ENCODE measurements at places on chromosomes 16 and 17.

GRCh38 chr17:79027925-79028491 lies 4.0 kb downstream of the C1QTNF1 start:
- no peak for DNase-seq

- DNase-seq: no peak
Measured at GRCh38 chr17:70615831-70616230, 446.5 kb downstream of the KCNJ2 start.

DNA sequence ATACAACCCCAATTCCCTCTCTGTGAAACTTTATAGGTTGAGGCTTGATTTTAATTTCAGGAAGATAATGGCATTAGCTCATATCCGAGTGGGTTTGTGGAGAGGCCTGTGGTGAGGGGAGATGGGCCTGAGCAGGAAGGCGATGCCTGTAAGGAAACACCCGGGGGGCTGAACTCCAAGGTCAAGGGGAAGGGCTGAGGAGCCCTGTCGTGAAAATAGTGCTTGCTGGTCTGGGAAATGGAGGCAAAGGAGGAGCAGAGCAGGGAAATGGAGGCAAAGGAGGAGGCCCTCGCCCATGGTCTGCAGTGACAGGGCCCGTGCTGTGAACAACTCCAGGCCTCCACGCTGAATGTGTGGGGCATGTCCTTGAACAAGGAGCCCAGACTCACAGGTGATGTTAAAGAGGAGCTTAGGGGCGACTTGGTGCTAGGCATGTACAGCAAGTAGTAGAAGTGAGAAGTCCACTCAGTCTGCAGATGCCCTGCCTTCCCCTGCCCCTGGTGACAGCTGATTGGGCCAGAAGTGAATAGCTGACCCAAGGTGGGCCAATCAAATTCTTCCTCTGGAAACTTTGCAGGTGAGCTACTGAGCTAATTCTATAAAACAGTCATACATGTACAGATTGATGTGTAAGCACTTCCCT lies 38.1 kb downstream of the MRPS23 start:
- DNase-seq: no peak

- no peak for DNase-seq
Measured at GRCh38 chr16:12343913-12344312, 367.4 kb downstream of the SNX29 start.

DNA sequence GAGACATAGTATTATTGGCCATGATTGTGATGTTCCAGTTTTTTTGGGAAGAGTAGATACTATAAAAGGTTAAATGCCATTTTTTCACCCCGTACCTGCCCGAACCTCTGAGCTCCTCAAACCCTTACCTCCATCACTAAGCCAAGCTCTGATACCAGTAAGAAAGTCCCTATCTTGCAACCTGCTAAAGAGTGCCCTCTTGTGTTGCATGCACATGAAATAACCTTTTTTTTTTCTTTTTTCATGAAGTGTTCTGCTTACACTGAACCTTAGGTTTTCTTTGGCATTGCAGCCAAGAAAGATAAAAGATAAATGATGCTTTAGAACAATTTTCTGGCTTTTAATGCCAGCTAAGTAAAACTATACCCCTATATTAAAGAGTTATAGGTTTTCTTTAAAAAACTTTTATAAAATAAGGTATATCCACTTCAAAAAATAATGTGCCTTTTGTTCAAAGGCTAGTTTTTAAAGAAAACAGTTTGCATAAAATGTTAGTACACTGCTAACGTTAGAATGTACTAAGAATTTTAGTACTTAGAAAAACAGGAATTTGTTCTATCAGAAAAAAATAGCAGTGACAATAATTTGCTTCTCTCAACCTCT lies 295.3 kb upstream of the PMFBP1 start:
- DNase-seq: peak; percentile 50

DNA sequence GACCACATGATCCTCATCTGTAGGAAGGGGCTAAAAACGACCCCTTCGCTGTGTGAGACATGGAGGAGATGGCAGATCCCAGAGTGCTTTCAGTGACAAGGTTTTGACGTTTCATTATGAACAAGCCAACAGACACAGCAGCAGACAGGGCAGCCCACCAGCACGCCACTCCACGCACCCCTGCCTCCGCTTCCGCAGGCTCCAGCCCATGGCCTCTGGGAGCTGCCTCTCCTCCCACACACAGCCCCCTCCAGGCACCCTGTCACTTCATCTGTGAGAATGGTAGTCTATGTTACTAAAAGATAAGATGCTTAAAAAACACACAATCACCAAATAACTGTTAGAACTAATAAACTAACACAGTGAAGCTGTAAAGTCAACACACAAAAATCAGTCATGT lies 12.3 kb upstream of the ADCY7 start:
- no peak for DNase-seq

DNA sequence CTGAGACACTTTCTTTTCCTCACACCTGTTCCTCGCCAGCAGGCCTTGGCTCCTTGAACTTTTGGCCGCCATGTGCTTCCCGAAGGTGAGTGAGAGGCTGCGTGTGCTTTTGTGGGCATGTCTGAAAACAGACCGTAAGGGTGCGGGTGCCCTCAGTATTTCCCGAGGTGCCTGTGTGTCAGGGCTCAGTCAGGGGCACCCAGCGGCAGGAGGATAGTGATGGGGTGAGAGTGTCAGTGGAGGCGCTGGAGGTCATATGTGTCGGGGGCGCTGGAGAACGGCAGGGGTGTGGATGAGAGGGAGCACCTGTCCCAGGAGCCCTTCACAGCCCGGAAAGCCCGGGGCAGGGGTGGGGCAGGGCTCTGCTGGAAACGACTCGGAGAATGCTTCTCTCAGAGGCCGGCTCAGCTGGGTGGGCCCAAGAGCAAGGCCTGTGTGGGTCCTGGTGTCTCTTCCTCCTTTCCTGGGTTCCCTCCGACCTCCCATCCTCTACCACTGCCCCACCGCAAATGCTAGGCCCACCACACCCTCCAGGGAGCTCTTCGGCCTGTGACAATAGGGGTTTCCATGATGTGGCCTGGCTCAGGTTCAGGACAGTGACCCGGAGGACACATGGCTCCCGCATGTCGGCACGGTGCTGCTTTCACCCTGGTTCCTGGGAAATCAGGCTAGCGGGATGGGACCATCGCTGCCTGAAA lies 451 bp downstream of the IL32 start:
- DNase-seq: no peak

DNA sequence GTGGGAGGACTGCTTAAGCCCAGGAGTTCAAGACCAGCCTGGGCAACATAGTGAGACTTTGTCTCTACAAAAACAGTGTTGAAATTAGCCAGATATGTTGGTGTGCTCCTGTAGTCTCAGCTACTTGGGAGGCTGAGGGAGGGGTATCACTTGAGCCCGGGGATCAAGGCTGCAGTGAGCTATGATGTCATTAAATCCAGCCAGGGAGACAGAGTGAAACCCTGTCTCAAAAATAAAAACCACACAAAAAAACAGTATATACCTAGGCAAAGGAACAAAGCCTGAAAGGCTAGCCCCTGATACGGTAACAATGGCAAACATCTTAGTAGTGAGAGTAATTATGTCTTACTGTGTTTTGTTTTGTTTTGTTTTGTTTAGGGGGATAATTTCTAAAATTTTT lies 38.0 kb downstream of the TOM1L2 start:
- DNase-seq: no peak

- DNase-seq: no peak
Measured at GRCh38 chr16:71423865-71424264, 18.0 kb downstream of the TLE7 start.

DNA sequence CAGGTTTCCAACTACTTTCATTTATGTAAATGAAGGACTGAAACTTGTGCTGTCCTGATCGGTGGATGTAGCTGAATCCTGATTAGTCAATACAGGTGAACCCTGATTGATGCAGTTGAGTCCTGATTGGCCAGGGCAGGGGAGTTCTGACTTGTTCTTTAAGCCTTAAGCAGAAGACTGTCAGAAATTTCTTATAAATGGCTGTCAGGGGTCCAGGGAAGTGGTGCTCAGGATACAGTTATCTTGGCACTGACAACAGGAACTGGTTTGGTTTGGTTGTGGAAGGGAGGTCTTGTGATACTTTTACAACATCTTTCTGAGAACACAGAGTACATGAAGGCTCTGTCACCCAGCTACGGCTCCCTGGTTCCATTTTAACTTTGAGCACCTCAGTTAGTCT lies 132.1 kb downstream of the KCNJ12 start:
- no peak for DNase-seq

DNA sequence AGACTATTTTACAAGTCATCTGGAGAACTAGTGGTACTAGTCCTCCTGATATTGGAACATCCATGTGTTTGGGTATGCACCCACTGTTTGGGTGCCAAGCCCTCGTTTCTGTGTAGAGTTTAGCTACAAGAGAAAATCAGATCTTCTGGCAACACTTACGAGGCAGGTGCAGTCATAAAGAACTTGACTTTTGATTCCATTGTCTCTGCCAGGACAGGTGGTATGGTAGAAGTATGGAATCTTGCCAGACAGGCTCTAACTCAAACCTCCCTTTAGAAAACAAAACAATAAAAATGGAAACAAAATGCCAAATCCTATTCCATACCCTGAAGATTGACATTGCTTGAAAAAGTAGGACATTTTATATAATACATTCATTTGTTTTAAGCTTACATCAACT lies 16.0 kb downstream of the RNF43 start:
- no peak for DNase-seq

- DNase-seq: peak; percentile 83
Measured at GRCh38 chr17:78127239-78127887, 1.2 kb downstream of the TMC6 start.

GRCh38 chr17:17170346-17170985 lies 35.7 kb downstream of the PLD6 start:
- no peak for DNase-seq

GRCh38 chr17:56319531-56319930 lies 166.3 kb downstream of the ANKFN1 start:
- DNase-seq: peak; percentile 66

DNA sequence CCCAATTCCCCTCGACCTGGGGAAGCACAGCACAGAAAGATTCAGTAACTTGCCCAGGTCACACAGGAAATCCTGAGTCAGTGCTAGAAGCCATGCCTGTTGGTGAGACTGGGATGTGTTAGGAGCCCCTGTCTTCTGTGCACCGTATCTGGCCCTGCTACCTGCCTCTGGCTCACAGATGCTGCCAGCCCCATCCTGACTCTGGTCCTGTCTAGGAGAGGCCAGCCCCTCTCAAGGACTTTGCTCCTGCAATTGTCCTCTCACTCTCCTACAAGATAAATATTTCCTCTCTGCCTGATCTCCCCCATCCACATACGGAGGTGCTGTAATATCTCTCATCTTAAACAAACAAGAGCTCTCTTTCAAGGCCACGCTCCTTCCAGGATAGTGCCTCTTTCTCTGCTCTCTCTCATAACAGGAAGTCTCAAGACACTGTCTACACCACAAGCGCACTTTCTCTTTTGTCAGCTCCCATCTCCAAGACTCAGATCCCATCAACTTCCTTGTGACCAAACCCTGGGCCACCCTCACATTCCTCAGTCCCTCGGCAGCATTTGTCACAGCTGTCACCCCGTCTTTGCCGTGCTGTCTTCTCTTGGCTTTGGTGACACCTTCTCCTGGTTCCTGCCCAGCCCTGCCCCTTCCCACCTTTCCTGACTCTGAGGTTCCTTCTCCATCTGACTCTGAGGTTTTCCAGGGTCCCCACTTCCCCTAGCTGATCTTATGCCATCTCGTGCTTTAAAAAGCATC lies 1.9 kb downstream of the SLC13A2 start:
- peak; percentile 48 for DNase-seq

DNA sequence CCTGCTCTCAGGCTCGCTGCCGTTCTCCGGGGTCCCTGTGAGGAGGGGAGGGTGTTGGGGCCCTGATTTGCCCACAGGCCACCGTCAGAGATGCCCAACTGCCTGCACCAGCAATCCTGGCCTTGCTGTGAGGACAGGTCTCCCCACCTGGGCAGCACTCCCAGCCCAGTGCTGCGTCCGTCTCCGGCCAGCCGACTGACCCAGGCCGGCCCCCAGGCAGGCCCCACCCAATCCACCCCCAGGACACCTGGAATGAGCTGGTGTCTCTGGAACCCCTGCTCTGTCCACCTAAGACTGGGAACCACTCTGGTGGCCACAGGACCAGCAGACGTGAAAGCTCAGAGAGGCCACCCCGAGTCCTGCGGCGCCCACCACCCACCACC lies 20.1 kb downstream of the PKD1 start:
- DNase-seq: no peak

DNA sequence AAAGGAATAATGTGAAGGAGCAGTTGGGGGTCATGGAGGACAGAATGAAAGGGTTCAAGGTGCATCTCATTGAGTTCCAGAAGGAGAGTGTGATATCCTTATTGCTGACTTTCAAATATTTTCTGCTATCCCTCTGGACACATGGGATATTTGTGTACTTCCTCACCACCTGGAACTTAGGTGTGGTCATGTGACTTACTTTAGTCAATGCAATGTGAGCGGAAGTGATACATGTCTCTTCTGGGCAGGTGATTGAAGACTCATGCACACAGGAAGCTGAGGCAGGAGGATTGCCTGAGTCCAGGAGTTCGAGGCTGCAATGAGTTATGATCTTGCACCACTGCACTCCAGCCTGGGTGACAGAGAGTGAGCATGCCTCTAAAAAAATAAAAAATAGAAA lies 36.7 kb upstream of the TANC2 start:
- DNase-seq: no peak

DNA sequence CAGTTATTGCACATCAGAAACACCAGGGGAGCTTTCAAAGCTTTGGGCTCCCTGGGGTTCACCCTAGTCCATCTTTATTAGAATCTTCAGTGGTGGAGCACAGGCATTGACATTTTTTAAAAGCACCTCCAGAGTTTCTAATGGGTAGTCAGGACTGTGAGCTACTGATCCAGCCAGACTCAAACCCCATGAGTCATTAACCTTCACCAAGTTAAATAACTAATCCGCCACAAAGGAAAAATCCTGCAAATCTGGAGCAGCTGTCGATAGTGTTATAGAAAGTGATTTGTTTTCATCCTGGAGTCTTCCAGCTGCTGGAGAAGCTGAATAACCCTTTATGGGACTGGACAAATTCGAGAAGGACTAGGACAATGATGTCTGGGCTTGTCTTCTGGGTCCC lies 93.2 kb upstream of the PIRT start:
- DNase-seq: no peak

DNA sequence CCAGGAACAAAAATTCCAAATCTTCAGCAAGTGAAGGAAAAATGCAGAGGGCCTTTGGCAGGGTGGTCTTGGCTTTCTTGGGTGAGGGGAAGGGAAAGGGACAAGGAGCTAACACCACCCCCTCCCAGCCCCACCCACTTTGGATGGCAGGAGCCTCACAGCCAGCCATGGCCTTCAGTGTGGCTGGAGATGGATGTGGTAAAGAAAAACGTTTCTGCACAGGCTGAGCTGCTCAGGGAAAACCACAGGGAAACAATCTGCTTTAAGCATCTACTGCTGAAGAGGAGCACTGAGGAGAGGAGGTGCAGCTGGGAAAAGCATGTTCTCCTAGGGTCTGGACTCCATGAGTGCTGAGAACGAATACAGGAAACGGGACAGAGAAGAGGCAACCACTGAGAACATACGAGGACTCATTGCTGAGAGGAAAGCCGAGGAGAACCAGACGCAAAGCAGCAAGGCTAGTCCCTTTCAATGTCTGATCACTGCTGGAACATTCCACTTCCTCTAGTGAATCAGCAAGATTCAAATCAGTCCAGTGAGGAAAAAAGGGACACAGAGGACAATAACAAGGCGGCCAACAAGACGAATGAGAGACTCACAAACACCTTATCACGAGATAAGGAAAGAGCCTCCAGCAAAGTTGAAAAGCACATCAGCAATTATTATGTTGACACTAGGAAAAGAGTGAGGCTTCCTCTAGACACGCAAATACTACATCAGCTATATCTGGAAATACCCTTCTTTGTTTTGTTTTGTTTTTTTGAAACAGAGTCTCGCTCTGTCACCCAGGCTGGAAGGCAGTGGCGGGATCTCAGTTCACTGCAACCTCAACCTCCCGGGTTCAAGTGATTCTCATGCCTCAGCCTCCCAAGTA lies 41.7 kb downstream of the ZZEF1 start:
- DNase-seq: peak; percentile 66

- no peak for DNase-seq
Measured at GRCh38 chr16:67651847-67652246, 6.9 kb downstream of the CARMIL2 start.

Data from suppressor macrophage treated with lipopolysaccharide for 4 hours (primary cell).